ENCODE measurements at places on chromosomes 1 and 21.

GRCh38 chr1:248817065-248817464, 8.7 kb downstream of the SH3BP5L start:
- DNase-seq: no peak

DNA sequence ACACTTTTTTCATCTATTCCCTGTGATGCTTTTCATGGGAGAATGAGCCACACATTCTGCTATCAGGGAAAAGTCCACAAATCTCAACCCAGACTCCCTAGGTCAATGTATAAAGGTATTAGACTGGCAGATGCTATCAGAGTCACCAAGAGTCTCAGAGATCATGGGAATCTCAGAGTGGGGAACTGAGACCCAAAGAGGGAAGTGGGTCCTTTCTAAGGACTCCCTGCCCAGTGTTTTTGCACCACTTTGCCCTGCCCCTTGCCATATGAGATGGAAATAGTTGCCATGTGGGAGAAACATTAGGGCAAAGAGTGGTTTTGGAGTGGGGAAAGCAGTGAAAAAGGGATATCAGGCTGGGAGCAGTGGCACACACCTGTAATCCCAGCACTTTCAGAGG, 19.1 kb upstream of the AZIN2 start:
- no peak for DNase-seq

DNA sequence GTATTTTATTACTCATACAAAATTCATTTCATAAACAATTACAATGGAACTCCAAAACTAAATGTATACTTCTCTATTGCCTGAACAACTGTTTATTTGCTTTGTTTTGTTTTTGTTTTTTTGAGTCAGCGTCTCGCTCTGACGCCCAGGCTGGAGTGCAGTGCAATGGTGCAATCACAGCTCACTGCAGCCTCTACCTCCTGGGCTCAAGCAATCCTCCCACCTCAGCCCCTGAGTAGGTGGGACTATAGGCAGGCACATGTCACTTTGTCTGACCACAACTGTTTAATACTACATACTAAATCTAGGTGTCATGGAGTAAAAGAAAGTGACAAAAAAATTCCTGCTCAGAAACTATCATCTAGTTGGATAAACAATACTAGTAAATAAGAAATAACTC, 49.3 kb downstream of the RAB3GAP2 start:
- DNase-seq: no peak

DNA sequence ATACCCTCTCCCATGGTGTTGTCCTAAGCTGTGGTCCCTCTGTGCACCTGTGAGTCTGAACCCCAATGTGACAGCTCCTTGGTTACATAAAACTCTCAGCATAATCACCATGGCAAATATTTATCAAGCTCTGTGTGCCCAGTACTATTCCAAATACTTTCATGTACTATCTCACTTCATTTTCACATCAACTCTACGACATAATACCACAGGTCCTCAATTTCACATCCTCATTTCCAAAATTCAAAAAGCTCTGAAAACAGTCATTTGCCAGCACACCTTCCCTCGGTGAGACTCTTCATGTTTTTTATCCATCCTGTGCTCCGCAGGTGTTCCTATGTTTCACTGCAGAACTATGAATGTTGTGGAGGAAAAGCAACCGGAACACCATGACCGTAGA, 12.4 kb upstream of the CREG1 start:
- DNase-seq: peak; percentile 50

- DNase-seq: no peak
Measured at GRCh38 chr1:223819730-223820514, 25.8 kb downstream of the TP53BP2 start.

DNA sequence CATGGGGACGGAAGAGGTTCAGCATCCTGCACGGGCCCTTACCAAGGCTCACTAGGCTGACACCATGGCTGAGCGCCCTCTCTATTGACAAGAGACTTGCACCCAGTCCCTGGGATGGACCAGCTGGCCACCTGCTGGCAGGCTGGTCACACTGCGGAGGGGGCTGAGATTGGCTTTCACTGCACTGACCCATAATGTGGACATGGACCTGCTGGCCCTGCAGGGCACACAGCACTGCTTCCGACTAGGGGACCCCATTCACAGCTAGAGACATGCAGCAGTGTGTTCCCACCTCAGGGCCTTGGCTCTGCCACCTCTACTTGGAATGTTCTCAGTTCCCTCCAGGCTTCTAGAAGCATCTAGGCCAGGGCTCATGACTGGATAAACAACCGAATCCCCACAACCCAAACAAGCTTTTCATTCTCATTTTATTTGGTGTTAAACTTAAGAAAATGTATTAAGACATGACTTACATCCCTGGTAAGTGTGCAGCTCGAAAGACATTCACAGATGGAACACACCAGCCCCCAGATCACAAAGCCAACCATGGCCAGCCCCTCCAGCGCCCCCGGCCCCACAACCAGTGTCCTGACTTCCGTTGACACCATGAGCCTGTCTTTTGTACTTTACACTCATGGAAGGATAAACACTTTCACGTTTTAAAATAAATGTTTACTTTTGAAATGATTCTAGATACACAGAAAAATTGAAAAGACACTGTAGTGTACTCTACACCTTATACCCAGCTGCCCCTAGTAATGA, 9.3 kb upstream of the SRARP start:
- DNase-seq: peak; percentile 48

GRCh38 chr1:206117151-206117948, at the start of gene AVPR1B:
Gene AVPR1B, minus strand, starts transcription at chr1:206117388. Its CDS starts 498 bp downstream, at chr1:206116890.
- no peak for DNase-seq

DNA sequence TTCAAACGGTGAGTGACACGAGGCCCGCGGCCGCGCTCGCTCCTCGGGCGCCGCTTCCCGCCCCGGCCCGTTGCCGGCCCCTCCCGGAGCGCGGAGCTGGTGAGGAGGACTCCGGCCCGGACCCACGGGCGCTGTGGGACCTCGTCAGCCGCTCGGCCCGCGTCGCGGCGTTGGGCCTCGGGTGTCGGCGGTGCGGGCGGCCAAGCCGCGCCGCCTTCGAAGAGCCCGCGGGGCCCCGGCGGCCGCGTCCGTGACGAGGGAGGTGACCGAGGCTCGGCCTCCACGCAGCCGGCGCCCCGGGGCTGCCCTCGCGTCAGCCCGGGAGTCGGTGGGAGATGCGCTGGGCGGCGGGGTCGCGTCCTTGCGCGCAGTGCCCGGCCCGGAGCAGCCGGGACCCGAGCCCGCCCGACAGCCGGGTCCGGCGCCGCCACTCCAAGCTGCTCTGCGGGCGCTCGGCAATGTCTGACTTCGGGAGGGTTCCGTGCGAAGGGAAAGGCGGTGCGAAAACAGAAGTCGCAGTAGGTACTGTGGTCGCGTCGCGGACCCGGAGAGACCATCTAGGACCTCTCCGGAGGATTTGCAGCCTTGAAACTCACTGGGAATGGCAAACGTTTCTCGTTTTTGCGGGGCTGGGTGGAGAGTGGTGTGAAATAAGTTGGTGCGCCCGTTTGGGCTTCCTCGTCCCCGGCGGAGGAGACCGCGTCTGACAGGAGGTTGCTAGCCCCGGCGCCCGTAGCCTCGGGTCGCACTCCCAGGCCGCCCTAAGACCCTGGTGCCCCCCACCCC, 829 bp downstream of the SPEN start:
- DNase-seq: peak; percentile 76

DNA sequence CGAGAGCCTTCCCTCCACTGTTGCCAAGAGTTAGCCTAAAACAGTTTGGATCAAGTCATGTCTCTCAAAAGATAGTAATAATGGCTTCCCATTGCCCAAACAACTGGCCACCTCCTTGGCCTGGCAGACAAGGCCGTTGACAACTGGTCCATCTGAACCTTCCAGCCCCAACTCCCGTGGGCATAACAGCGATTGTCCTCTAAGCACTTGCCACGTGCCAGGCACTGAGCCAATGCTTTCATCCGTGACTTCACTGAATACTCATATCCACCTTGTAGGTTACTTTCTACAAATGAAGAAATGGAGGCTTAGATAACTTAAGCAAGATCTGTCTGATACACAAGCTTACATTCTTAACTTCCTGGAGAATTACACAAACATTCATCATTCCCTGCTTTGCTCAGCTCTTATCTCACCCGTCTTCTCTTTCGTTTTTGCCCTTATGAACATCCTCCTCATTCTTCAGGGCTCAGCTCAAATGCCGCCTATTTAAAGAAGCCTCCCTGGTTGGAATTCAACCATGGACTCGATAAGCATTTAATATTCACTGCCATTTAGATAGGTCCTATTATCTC, 106.4 kb downstream of the KCND3 start:
- no peak for DNase-seq

- no peak for DNase-seq
Measured at GRCh38 chr1:33583567-33583966, 111.1 kb downstream of the ZSCAN20 start.

DNA sequence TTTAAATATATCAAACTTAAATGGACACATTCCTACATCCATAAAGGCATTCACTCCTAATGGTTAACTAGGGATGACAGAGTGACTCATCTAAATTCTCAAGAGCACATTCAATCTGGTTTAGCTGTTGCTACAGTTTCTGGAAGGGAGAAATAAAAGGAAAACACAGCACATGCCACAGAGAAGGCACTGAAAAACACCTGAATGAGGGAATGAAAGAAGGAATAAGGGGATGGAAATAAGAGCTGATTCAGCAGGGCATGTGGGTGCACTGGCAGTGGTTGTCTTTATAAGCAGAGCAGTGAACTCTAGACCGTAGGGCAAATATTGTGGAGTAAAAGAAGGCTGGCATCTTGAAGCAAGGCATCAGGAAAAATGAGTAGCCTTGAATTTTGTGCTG, 79.3 kb downstream of the LHX4 start:
- DNase-seq: no peak

DNA sequence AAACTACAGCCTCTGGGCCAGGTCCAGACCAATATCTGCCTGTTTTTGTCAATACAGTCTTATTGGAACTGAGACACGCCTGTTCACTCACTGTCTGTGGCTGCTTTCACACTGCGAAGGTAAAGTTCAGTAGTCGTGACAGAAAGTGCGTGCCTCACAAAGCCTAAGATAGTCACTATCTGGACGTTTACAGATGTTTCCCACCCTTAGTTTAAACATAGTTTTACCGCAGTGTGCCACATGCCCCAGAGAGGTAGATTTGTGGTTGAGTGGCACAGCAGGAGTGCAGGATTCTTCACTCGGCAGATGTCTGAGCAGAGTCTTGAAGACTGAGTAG, 61.9 kb downstream of the NFASC start:
- no peak for DNase-seq

DNA sequence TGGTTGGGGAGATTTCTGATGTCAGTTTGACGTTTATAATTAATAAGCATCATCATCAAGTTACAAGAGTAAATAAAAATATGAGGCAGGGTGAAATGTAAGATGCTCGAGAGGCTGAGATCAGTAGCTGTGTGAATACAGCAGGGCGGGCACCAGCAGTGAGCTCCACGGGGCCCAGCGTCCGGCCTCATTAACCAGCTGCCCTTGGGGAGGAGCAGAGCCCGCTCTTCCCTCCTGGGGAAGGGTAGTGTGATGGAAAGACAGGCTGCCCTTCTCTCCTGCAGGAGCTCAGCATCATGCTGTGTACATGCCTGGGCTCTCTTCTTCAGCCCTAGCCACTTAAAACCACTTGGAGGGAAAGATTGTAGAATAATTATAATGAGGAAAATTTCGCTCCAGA, 23.4 kb downstream of the PDE9A start:
- DNase-seq: no peak

GRCh38 chr1:206709322-206709721, 24.6 kb downstream of the MAPKAPK2 start:
- no peak for DNase-seq

DNA sequence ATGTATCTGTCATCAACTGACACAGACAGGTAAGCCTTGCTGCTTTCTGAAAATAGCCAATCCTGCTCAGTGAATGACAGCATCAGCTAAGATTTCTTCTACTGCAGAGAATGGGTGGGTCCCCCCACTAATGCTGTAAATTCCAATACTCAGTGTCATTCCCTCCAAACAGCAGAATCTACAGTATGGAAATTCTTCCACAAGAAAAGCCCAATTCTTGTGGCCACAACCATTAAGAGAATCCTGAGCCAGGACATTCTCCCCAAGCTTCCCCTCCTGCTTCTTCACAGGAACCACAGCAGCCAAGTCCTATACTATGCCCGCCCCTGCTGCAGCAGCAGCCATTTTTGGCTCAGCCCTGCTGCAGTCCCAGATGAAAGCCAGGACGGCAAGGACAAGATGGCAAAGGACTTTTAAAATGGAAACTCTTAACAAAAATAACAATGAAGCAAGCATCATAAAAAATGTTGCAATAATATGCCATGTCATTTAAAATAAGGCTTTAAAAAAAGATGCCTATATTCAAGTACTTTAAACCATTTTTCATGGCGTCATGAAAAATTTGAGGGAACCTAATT, 26.8 kb downstream of the EIF4G3 start:
- no peak for DNase-seq

- DNase-seq: no peak
Measured at GRCh38 chr21:31524140-31524539, 135.4 kb upstream of the SOD1 start.

- DNase-seq: no peak
Measured at GRCh38 chr1:93223023-93223675, 42.6 kb downstream of the CCDC18 start.

DNA sequence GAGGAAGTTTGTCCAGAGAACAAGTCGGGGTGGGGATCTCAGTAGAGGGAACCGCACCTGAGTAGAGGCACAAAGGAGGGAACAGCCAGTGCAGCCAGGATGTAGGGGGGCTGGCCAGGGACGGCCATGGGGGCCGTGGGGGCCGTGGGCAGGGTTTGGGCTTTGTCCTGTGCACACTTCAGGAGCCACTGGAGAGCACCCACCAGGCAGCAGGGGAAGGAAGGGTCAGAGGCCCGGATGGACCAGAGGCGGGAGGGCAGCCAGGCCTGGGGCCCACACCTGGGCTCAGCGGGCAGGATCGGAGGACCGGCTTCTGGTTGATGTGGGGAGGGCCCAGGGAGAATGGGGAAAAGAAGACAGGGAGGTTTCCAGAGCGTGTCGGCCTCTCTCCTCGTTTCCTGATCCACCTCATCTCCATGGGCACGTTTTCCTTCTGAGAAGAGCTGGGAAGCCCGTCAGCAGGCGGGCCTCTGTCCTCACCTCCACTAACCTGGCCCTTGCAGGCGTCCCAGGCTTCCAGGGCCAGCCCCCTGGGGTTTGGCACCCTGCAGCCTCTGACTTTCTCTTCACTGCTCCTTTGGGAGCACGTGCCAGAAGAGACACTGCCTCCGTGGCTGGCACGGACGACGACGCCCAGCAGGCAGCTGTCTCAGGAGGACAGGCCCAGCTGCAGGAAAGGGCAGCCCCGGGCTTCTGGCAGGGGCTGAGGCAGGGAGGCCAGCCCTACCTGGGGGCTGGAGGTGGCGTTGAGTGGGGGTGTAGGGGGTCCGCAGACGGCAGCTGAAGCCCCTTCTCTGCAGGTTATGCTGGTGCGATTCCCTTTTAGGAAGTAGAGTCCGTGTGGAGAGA, 16.8 kb upstream of the PDXK start:
- no peak for DNase-seq

- DNase-seq: no peak
Measured at GRCh38 chr1:222263791-222264190, 284.1 kb downstream of the HHIPL2 start.

- no peak for DNase-seq
Measured at GRCh38 chr1:152501704-152502103, 8.9 kb upstream of the LCE5A start.

- DNase-seq: no peak
Measured at GRCh38 chr1:23902321-23903278, 10.6 kb downstream of the CNR2 start.
